ENCODE measurements at places on chromosomes 3 and 15. TPM values are rescaled to one million over a fixed set of nuclear protein-coding genes. Genes with fewer than 3 reads are reported as not detected.
A peak's percentile ranks its signal among the peaks of the same experiment; 100 is the strongest.

GRCh38 chr3:162007722-162008121, 511.1 kb downstream of the OTOL1 start:
- no peak for DNase-seq

- DNase-seq, result peak; percentile 36
Observed at GRCh38 chr15:80801891-80802680, 22.9 kb downstream of the CEMIP start.

DNA sequence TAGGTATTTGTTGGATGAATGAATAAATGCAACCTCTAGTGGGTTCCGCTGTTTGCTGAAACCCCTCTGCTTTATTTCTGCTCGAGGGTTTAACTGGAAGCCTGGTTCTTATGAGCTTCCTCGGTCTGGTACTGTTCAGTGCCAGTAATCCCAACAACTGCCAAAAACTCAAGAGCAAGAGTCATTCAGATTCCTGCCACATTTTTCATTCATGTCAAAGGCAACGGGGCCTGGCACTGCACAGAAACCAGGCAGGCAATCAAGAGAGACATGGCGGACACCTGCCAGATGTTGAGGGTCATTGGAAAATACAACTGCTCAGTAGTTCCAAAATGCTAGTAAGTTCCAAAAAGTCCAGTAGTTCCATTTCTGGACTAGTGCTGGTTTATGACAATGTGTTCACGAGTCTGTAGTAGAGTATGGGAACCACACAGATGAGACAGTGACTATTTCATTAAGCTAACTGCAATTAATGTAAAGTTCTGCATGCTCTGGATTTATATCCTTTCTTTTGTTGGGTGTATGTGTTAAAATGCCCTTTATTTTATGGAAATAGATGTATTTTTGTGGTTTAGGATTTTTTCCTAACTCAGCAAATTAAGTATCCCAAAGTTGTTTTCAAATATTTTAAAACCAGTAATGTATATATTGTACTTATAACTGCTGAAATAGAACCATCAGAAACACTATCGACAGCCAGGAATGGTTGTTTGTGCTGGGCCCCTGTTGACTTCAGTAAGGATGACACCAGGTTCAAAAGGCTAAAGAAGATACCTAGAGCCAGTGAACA, 22.7 kb upstream of the TMEM41A start:
- no peak for DNase-seq

GRCh38 chr15:41042851-41043250, 73.2 kb downstream of the INO80 start:
- no peak for DNase-seq

DNA sequence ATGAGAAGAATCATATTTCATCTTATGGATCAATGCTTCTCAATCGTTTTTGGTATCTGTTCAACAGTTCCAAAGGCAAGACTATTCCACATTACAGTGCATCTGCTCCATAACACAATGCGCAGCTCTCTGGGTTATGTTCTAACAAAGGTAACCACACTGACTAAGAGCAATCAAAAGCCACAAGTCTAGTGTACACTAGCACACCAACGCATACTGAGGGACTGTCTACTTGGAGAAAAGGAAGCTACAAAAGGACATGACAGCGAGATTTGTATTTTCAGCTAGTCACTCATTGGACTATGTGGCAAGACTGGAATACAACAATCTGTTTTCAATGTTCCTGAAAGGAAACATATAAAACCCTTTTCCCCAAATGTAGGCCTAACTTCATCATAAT, 35.8 kb downstream of the SETD2 start:
- DNase-seq, result no peak

DNA sequence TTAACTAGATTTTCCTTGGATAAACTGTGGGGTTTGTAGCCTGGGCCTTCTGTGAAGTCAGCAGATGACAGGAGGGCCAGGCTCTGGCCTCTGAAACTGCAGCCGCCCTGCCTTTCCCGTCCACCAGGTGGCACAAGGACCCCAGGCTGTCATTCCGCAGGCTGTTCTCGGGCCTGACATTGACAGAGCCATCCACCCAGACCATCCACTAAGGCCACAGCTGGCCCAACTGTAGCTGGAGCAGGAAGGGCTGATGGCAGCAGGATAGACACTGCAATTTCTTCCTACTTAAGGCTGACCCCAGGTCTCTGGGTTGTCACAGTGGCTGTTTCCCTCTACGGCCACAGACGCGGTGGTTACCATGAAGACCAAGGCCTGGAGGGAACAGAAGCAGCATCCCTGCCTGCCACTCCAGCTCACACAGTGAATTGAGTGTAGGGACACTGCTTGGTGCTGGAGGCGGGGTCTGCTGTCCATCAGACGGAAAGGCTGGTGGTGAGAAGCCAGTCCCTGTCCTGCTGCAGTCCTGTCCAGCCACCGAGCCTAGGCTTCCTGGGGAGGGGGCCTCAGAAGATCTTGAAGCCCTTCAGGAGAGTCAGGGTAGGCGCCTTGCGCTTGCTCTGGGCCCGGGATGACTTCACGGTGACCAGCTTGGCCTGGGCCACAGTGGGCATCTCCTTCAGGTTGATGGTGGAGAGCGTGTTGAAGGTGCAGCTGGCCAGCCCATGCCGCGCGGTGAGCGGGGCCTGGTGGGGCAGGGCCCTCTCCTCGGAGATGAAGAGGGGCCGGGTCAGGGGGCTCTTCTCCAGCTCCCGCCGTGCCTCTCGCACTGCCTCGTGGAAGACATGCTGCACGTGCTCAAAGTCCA, 9.4 kb downstream of the SLC51B start:
- DNase-seq, result peak; percentile 88

DNA sequence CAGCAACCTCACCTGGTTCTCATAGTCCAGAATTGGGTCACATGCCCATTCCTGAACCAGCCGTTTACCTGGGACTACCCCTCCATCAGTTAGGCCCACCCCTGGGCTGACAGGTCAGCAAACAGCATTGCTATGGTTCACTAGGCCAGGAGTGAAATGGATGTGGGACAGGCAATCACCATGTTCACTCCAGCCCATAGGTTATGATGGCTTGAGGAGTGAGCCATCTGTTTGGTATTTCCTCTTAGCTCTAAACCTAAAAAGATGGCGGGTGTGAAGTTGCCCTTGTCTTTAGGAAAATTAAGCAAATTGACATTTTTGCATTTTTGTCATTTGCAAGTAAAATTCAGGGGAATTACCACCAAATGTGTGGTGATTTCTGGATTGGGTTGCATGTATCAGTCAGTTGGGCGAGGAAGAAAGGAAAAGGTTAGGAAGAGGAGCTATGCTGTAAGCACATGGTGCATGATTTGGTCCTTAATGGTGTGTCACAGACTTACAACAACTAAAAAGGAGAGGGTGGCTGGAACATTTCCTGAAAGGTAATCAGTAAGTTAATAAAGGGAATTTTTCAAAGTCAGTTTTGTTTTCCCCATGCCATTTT, 17.2 kb downstream of the NXPE3 start:
- DNase-seq, result no peak

DNA sequence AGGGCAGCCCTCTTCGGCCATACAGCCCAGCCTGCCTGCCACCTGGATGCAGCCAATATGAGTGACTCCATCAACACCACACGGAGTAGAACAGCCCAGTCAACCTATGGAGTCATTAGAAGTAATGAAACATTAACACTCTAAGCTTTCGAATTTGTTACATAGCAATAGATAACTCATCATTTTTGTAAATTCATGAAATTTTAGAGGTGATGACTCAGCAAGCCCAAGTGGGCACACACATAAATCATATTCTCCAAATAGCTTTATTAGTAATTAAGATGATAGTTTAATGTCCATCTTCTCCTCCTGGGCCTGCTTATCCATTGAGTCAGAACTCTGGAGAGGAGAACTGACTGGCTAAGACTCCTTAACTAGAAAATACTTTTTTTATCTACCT, 335.0 kb upstream of the KCNH8 start:
- DNase-seq, result no peak

DNA sequence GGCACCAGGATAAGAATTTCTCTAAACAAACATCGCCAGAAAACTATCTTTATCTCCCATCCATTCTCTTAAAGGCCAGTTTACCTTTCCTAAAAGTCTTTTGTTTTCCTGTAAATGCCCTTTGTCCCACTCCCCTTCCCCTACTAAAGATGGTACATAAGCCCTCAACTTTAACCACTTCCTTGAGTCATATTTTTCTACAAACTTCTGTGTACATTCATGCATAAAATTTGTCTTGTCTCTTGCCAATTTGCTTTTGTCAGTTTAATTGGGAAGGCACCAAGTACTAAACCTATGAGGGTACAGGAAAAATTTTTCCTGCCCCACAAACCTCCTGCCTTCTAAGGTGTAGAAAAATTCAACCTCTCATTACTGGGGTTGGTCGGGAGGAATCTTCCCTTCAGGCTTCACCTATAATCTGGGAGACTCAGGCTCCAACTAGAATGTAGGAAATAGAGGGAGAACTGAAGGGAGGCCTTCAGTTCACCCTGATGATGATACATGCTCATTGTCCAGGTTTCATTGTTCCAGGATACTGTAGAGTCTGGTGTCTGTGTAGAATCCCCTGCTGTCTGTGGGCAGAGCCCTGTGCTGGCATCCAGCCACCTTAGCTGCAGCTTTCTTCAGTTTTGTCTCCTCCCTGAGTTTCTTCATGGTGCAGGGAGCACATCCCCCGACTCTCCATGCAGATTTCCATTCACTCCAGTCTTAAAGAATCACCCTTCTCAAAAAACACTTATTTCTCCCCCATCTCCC, 53.2 kb downstream of the CD200R1L start:
- DNase-seq, result no peak

- no peak for DNase-seq
Observed at GRCh38 chr3:169493521-169494141, 169.9 kb downstream of the MECOM start.

DNA sequence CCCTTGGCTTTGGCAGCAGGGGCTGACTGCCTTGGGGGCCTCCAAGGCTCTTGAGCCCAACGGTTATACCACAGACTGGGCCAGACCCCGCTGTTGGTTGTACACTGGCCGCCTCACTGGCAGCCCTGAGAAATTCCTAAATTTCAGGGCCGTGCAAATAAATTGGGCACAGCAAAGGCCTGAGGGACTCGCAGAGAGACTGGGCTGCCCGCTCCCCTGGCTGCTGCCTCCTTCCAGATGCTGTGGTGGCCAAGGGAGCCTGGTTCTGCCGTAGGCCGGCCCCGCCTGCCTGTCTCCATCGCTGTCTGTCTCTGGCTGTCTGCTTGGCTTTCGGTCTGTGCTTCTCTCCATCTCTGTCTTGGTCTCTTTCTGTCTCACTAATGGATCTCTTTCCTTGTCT, 9.0 kb downstream of the FBLN2 start:
- no peak for DNase-seq

- no peak for DNase-seq
Observed at GRCh38 chr15:20353966-20354883, 187.4 kb downstream of the GOLGA6L6 start.

- peak; percentile 84 for DNase-seq
Observed at GRCh38 chr3:182609575-182610156, 183.6 kb upstream of the ATP11B start.

GRCh38 chr3:120171134-120171873, 77.1 kb upstream of the GSK3B start:
- no peak for DNase-seq

GRCh38 chr3:160401291-160402095, 2.0 kb downstream of the SMC4 start:
- DNase-seq, result peak; percentile 34

GRCh38 chr3:154792828-154793227, 287.3 kb upstream of the MME start:
- DNase-seq, result no peak

DNA sequence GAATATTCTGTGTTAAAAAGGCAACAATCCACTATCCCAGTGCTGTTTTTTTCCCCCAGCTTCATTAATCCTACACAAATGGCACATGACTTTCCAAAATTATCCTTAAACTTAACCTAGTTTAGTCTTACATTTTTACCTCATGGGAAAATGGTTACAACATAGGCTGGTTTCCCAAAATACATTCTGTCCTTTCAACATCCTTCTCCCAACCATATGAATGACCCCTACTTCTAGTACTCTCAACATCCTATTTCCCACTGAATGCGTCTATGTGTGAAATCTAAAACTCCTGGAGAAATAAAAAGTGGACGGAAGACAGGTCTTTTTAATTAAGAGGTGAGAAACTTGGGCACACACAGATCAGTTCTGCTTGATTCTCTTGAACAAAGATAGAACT, 33.3 kb downstream of the ATOSA start:
- no peak for DNase-seq

The GOLIM4 gene
- 46.5 TPM for total RNA-seq

The SNURF gene
- total RNA-seq, result not detected

The CCR1 gene
- 0.87 TPM for total RNA-seq

The ROBO1 gene
- 33.9 TPM for total RNA-seq

The ZBBX gene
- 0.49 TPM for total RNA-seq

The GOLGA8S gene
- 0.09 TPM for total RNA-seq
